ENCODE measurements at places on chromosomes 7 and 10.

- no peak for DNase-seq
Measured at GRCh38 chr10:47207281-47207615, 92.7 kb upstream of the GDF10 start.

DNA sequence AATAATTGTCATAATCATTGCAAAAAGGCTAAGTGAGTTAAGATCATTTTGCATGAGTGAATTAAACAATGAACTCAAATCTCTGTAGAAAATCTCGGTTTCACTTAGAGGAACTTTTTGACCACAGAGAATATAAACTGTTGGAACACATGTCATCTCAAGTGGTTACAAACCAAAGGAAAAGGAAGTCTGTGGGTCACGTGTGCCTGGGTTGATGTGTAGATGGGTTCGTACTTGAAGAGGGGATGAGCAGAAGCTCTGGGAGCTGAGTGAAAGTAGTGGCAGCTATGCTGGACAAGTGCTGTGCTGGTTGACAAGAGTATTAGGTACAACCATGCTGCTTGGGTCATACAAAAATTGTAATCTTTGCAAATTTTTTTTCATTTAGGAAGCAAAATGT, 35.0 kb downstream of the GLRX3 start:
- DNase-seq = no peak

- no peak for DNase-seq
Measured at GRCh38 chr10:47099474-47099873, 188.2 kb downstream of the PTPN20 start.

GRCh38 chr10:99880080-99880835, 97.8 kb downstream of the ABCC2 start:
- no peak for DNase-seq

- DNase-seq = no peak
Measured at GRCh38 chr10:18303851-18304801, 163.9 kb downstream of the CACNB2 start.

- no peak for DNase-seq
Measured at GRCh38 chr10:32241946-32242345, 105.0 kb downstream of the EPC1 start.

GRCh38 chr10:34449836-34450235, 365.3 kb downstream of the PARD3 start:
- no peak for DNase-seq

- DNase-seq = no peak
Measured at GRCh38 chr10:11894381-11895107, 71.4 kb downstream of the PROSER2 start.

DNA sequence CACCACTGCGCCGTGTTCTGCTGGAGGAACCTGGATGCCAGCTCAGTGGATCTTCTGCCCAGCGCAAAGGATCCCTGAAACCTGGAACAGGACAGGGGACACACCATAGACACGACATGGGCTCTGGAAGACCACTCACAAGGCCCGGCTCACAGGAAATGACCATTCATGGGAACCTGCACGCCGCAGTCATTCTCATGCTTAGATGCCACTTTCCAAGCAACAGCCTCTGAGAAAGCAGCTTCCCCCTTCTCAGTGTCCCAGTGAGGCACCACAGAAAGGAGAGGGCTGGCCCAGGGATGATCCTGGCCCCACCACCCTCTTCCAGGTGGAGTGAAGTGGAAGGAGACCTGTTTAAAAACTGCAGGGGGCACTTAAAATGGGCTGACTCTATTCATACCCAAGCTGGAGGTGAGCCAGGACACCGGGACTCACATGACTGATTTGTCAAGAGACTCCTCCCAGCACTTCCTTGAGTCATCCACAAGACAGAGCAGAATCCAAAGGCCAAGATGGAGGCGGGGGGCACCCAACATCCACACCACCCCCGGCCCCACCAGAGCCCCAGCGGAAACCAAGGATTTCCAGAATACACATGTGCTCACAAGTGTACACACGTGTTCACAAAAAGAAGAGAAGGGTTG, 11.2 kb downstream of the CTBP2 start:
- DNase-seq = no peak

GRCh38 chr10:60513281-60513680, 123.6 kb upstream of the ANK3 start:
- no peak for DNase-seq

DNA sequence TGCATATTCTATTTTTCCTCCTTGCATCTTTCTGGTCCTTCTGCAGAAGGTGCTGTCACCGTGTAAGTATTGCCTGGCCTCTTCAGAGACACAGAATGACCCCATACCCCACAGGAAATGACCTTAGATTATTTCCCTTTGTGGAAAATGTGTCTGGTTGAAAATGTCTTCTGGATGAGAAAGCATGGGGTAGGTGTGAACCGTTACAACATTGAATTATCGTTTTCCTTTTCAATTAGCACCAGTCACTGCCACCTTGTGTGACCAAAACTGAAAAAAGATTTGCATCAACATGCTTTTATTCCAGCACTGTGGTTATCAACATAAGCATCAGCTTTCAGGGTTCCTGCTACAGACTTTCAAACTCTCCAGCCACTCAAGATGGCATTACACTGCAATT, 58.0 kb upstream of the CELF2 start:
- no peak for DNase-seq

- no peak for DNase-seq
Measured at GRCh38 chr10:80900661-80901060, 363.0 kb downstream of the SH2D4B start.

- no peak for DNase-seq
Measured at GRCh38 chr10:103982639-103983038, 15.7 kb downstream of the SLK start.

GRCh38 chr7:27147199-27148030, at the start of gene HOXA6:
Gene HOXA6, minus strand, starts transcription at chr7:27147774. Its CDS starts 25 bp downstream, at chr7:27147749.
- no peak for DNase-seq

- DNase-seq = no peak
Measured at GRCh38 chr10:78523453-78523852, 489.8 kb downstream of the RPS24 start.

DNA sequence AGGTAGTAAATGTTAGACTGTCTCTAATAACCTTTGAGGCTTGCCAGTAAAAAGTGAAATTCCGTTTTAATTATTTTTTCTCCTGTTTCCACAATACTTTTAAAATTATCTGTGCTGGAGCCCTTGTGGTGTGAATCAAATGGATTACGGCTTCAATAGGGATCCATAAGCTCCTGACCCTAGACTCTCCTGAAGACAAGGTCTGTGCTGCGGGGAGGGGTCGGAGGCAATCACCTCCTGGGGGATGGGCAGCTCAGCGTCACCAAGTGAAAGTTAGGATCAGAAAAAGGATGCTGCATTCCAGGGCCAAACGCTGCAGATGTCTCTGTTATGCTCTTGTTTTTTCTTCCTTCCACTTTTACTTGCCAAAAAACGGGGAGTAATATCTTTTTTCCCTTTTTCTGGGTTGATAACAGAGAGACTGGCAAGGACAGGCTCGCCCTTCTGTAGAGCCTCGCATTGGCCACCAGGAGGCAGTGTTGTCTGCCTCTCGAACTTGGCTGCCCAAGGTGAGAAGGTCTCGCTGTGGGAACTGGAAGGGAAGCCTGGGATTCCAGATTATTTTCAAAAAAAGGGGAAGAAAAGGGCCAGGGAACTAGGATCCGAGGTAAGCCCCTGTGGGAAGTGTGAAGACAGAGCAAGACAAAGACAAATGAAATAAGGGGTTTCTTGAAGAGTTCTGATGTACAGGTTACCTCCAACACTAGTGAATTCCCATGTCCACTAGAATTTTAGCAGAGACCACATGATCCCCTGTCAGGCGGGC, 621.9 kb downstream of the ACTR3B start:
- DNase-seq = no peak

DNA sequence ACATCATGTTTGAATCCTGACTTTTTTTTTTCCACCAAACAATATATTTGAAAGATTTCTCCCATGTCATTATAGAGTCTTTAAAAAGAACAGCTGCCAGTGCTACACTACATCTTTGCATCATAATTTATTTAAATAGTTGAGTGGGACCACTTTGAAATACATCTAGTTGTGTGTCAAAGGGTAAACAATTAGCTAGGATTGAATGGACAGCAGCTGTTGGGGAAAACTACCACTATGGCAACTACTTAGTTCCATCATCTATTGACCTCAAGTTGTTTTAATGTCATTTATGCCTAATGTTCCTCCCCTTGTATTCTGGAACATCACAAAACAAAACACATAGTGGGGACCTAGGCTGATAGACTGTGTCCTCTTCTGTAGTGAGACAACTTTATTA, 985.1 kb downstream of the SORCS1 start:
- no peak for DNase-seq

GRCh38 chr7:595621-596010, 76.0 kb upstream of the PDGFA start:
- no peak for DNase-seq

GRCh38 chr7:11436316-11436715, 395.7 kb downstream of the THSD7A start:
- DNase-seq = no peak

Data from effector CD4-positive, alpha-beta T cell (primary cell).